ENCODE measurements at places on chromosomes 6 and 20.

- DNase-seq: no peak
Measured at GRCh38 chr6:72589096-72589495, 32.8 kb upstream of the KCNQ5 start.

GRCh38 chr20:38075161-38075998 is 41.8 kb downstream of the RPRD1B start:
- no peak for DNase-seq

DNA sequence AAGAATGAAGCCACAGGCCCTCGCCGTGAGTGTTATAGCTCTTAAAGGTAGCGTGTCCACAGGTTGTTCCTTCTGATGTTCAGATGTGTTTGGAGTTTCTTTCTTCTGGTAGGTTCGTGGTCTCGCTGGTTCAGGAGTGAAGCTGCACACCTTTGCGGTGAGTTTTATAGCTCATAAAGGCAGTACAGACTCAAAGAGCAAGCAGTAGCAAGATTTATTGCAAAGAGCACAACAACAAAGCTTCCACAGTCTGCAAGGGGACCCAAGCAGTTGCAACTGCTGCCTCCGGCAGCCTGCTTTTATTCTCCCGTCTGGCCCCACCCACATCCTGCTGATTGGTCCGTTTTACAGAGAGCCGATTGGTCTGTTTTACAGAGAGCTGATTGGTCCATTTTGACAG is 5.2 kb downstream of the HIVEP1 start:
- DNase-seq: no peak

DNA sequence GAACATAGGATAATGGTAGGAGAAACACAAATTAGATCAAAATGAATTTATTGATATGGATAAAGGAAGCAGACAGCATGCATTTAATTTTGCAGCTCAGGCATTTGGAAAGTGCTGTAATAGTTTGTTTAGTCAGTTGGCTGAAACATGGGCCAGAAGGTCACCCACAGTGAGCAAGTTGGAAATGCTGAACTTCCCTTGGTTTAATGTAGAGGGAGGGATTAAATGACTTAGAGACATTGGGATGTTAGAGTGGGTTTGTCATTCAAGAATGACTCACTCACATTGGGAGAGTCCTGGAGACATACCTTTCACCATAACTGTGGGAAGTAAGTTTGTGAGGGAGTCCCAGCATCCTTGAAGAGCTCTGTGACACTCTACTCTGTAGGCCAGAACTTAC is 231.5 kb upstream of the PLCB4 start:
- no peak for DNase-seq

GRCh38 chr6:40512340-40512739 is 74.8 kb downstream of the LRFN2 start:
- no peak for DNase-seq

- peak; percentile 39 for DNase-seq
Measured at GRCh38 chr20:33291830-33292355, 8.9 kb downstream of the BPIFB1 start.

DNA sequence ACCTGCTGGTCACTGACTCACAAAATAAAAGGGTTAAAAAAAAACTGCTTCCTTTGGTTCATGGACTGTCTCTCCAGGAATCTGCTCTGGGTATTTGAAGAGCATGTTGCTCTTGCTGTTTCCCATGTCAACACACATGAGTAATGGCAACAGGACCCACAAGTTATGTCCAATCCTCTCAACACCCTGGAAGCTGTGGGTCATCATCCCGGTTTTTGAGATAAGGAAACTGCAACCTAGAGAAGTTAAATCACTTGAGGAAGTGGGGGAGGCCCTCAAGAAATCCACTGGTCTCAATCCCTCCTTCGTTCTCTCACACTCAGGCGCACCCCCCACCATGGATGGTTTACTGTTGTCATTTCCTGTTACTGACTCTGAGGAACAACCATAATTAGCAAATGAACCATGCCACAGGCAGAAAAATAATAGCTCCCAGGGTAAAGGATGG is 12.4 kb downstream of the MAP1LC3A start:
- DNase-seq: no peak

GRCh38 chr20:52439375-52439774 is 247.8 kb upstream of the ZFP64 start:
- DNase-seq: no peak

DNA sequence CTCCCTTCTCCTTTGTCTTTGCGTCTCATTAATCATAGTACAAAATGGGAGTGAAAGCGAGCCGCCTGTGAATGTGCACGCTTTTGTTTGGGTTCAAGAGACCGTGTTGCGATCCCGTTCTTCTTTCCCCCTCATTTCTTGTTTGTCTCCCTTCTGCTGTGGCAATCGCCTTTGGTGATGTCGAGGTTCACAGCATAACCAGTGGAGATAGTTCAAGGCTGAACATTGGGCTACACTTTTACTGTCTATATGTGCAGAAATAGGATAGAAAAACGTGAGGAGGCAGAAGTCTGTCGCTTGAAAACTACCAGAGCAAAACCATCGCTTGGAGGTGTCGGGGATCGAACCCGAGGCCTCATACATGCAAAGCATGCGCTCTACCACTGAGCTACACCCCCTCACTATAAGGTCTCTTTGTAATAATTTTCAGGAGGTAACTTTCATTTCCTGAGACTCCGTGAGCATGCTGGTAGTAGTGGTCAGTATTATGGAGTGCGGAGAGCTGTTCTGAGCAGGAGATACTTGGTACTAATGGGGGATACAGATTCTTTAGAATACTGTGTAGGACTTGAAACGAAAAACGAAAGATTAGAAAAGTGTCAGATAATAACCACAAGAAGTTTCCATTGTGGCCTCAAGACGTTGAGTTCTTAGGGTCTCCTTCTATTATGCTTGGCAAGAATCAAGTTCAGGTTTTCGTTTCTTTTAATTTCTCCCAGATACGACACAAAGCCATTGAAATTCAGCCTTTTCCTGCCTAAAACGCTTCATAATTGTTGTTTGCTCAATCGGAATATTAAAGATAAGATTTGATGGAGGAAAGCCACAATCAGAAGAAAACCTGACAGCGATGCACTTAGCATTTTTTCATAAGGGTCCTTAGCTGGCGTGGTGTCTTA is 106.6 kb downstream of the TRIM27 start:
- DNase-seq: no peak

DNA sequence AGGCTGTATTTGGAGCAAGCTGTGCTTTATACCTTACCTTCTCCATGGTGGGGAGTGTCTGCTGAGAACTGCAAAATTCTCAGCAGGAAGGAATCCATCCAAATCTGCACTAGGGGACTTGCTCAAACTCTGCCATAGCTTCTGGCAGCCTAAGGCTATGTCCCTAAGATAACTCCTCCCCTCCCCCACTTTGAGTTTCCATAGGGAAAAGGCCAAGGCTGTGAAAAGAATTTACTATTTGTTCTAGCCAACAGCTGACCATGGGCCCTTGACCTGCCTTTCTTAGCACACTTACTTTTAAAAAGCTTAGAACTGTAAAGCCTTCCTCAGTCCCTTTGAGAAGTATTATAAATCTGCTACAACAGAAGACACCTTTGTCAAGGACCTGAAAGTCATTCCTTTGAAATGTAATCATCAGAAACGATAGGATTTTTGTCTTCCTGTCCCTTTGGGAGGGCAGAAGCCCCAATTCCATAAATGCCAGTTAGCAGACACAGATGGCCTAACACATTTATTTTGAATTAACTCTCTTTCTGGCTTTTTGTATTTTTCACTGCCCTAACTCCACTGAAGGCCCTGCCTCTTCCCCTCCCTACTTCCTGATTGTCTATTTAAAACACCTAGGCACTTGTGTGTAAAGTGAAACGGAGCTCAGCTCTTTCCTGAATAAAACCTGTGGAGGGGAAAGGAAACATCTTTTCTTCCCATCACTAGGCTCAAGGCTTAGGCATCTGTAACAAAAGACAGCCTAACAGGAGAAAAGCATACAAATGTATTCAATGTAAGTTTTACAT is 157.1 kb downstream of the AKAP7 start:
- DNase-seq: no peak

GRCh38 chr6:168100011-168100802 is 21.2 kb upstream of the FRMD1 start:
- no peak for DNase-seq

All from midbrain (tissue), 1 donor.